ENCODE measurements at places on chromosomes 7 and 10.

GRCh38 chr7:73517241-73517995 is 4.7 kb downstream of the BAZ1B start:
- no peak for DNase-seq

- no peak for DNase-seq
These were observed 163.0 kb upstream of the PPP1R3A start for GRCh38 chr7:114081606-114082425.

- DNase-seq, result no peak
These were observed 24.0 kb downstream of the IL2RA start for GRCh38 chr10:6038071-6038631.

GRCh38 chr7:93566876-93567275 is 7.6 kb downstream of the CALCR start:
- DNase-seq, result no peak

- no peak for DNase-seq
These were observed 7.5 kb downstream of the SAMD9L start for GRCh38 chr7:93140582-93141191.

- no peak for DNase-seq
These were observed 55.7 kb downstream of the CCDC3 start for GRCh38 chr10:12945690-12946359.

DNA sequence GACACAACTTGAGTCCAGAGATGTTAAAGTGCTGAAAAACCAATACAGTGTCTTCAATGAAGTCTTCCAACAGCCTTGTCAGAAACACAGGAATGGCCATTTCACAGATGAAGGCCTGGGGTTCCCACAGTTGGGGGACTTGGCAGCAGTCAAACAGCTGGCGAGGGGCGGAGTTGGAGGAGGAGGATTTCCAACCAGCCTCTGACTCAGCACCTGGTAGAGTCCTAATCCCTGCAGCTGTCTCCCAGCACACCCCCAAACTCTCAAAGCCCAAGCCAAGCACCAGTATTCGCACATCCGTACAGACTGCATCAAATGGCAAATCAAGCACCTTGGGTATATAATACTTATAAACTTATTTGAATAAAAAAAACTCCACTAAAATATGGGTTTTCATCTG is 28.0 kb downstream of the CTBP2 start:
- DNase-seq, result no peak

DNA sequence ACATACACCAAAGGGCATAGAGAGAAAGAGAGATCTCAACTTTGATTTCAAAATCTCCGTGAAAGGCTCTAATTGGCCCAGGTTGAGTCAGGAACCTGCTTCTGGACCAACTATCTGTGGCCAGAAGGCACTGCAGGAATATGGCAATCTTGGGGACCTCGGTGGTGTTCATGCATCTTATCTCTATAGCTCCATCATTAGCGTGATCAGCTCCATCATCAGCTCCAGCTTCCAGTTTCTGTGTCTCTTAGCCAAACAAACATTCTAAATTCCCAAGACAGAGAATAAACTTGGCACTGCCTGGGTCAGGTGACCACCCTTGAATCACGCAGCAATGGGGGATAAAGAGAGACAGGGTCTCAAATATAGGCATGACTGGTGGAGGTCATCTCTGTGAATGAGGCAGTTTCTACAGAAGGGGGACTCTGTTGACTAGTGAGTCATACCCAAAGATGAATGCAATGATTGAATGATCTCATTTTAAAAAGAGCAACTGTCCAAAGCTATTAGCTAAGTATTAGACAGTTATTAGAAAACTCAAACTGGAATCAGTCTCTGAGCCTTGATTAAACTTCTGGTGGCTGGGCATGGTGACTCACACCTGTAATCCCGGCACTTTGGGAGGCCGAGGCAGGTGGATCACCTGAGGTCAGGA is 5.4 kb upstream of the NRF1 start:
- no peak for DNase-seq

- DNase-seq, result no peak
These were observed 50.8 kb downstream of the ATAD1 start for GRCh38 chr10:87767253-87767652.

DNA sequence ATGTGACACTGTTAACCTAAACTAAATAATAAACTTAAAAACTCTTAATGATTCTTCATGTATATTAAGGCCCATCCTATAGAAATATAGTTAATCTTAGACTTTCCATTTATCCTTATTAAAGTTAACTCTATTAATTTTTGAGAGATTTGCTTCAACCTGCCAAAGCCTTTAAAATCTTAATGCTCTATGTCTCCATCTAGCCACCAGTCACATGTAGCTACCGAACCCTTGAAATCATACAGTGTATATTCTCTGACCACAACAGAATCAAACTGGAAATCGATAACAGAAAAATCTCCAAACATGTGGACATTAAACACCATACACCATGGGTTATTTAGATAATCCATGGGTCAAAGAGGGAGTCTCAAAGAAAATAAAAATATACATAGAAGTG is 51.9 kb downstream of the ASZ1 start:
- DNase-seq, result no peak

GRCh38 chr7:44215531-44215930 is 14.8 kb downstream of the YKT6 start:
- DNase-seq, result no peak

GRCh38 chr7:106848851-106849442 is 16.1 kb upstream of the PIK3CG start:
- DNase-seq, result no peak

DNA sequence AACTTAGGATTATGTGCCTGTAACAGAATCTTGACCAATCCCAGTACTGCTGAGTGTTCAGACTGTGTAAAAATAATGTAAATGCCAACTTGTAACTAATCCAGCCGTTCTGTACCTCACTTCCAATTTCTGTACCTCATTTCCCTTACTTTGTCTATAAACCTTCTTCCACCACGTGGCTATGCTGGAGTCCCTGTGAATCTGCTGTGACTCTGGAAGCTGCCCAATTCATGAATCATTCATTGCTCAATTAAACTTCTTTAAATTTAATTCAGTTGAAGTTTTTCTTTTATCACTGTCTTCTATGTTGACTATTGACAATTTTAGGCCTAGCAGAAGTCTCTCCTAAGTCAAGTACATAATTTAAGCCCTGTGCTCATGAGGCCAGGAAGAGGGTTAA is 215.3 kb upstream of the RHOBTB1 start:
- no peak for DNase-seq

GRCh38 chr7:17056491-17057142 is 174.8 kb upstream of the AGR3 start:
- DNase-seq, result no peak

- no peak for DNase-seq
These were observed 9.3 kb upstream of the MYL7 start for GRCh38 chr7:44150466-44150832.

GRCh38 chr7:147833557-147833956 is 757.0 kb upstream of the C7orf33 start:
- DNase-seq, result no peak

- DNase-seq, result no peak
These were observed 131.5 kb upstream of the LYZL1 start for GRCh38 chr10:29157321-29157720.

DNA sequence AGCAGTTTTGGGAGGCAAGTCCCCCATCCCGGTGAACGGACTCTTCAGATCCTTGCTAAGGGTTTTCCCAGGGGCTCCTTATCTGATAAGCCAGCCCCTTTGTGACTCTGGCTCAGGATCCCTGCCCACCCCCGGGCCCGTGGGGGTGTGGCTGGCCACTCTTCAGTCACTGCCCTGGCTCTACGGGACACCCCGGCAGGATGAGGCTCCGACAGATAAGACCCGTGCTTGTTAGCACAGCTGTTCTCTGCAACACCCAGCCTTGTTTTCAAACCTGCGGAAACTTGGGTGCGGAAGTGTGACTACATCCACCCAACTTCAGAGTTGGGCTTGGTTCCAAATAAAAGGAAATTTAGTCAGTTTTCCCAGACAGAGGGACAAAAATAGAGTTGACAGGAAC is 66.7 kb upstream of the PODXL start:
- DNase-seq, result no peak

DNA sequence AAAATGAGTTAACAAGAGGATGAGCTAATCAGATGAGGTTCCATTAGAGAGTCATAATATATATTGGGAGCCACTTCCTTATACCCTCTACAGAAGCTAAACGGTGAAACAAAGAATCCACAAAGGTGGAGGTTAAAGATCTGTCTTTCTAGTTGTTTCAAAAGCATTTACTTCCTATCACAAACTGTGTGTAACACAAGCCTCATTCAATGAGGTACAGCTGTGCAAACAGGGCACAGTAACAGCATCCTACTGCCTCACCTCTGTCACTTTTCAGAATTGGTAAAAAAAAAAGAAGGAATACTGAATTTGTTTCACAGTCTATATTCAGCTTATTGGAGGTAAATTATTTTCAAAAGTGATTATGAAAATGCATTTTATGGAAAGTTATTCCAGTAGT is 128.7 kb downstream of the AGMO start:
- DNase-seq, result no peak

GRCh38 chr7:24283897-24284698 is at the start of gene NPY:
TSS of gene NPY (plus strand) at chr7:24284190. CDS start at chr7:24285241, 1,051 bp downstream.
- DNase-seq, result peak; percentile 24
